ENCODE measurements at places on chromosomes 4 and X.

DNA sequence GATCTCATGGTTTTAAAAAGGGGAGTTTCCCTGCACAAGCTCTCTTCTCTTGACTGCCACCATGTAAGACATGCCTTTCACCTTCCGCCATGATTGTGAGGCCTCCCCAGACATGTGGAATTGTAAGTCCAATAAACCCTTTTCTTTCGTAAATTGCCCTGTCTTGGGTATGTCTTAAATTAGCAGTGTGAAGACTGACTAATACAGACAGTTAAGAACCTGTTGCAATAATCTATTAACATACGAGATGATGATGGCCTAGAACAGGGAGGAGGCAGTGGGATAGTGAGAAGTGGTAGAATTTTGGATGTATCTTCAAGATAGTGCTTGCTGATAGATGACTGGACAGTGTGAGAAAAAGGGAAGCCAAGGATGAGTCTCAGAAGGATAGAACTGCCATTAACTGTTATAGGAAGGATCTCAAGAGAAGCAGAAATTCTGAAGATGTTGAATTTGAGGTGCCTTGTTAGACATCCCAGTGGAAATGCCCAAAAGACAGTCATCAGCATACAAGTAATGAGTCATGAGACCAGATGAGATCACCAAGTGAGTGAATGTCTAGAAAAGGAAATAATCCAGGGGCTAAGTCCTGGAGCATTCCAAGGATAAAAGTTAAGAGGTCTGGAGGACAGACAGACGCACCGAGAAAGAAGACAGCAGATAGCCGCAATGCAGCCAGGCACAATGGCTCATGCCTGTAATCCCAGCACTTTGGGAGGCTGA is 38.8 kb upstream of the UGDH start:
- peak; percentile 94 for DNase-seq

- DNase-seq = peak; percentile 79
Observed at GRCh38 chrX:132217203-132218073, 1.8 kb downstream of the RAP2C start.

DNA sequence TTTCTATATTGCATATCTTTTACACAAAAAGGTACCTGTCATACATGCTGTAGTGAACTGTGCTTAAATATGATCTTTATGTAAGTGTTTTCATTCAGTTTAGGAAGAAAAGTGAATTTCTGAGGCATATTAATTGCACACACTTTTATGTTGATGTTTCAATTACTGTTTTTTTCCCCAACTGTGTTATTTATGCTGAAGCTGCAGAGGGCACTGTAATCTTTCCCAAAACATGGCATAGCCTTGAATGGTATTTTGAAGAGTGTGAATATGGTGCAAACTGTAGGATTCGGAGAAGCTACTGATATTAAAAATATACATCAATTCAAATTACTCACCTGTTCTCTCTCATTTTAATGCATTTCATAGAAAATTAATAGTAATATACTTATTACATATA is 6.0 kb upstream of the CENPE start:
- DNase-seq = peak; percentile 3

DNA sequence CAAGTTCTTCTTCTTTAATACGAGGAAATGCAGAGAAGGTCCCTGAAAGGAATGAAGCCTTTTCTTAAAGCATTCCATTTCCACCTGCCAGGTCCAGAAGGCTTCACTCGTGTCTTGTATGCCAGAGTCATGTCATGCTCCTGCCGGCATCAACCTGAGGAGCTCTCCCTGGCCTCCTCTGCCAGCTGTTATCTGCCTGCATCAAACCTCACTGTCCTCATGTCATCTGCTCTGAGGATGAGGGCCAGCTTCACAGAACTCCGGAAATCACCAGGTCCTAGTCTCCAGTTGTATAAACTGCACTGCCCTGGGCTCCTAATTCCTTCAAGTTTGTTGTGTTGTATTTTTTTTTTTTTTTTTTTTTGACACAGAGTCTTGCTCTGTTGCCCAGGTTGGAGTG is 20.0 kb upstream of the S100G start:
- DNase-seq = no peak

GRCh38 chr4:7752649-7753048 is 187.0 kb downstream of the AFAP1 start:
- no peak for DNase-seq

DNA sequence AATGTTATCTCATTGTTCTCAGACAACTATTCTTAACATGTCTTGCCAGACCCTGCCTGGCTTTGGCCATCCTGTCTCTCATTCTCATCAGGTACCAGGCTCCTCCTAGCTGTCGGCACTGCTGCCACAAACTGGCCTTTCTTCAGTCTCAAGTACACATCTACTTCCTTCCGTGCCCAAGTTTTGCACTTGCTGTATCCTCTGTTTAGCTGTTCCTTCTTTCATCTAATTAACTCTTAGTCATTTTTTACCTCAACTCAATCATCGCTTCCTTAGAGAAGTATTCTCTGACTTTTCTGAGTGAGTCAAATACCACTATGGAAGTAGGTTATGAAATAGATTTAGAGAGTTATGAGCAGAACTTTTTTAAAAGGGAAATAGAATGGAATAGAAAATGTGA is 19.7 kb downstream of the CXCL3 start:
- DNase-seq = no peak

- no peak for DNase-seq
Observed at GRCh38 chrX:155188786-155189185, 27.5 kb upstream of the VBP1 start.

DNA sequence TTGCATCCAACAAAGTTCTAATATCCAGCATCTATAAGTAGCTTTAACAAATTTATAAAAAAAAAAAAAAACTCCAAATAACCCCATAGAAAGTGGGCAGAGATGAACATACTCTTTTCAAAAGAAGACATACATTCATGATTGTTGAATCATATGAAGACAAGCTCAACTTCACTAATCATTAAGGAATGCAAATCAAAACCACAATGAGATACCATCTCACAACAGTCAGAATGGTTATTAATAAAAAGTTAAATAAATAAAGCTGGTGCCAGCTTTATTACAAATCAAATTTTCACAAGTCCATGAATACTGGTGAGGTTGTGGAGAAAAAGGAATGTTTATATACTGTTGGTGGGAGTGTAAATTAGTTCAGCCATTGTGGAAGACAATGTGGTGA is 592.0 kb downstream of the IQCM start:
- DNase-seq = peak; percentile 66

- DNase-seq = no peak
Observed at GRCh38 chrX:78957768-78958130, 12.6 kb downstream of the P2RY10 start.

- DNase-seq = no peak
Observed at GRCh38 chrX:67781132-67781531, 237.3 kb downstream of the AR start.

DNA sequence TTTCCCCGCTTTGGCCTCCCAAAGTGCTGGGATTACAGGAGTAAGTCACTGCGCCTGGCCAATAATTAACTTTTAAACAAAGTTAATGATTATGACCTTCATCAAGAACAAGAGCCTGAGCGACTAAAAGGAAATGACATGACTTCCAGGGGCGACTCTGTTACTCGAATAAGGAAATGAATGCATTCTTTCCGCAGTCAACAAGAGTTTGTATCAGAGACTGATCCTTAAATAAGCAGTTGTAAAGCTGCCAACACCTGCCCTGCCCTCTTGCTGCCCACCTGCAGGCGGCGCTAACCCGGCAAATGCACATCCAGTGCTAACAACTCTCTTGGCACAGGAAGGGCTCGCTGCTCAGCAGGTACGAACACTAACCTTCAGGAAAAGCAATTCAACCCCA is 27.3 kb downstream of the WDR1 start:
- no peak for DNase-seq

GRCh38 chr4:8329859-8330761 is 60.6 kb downstream of the HTRA3 start:
- DNase-seq = no peak

DNA sequence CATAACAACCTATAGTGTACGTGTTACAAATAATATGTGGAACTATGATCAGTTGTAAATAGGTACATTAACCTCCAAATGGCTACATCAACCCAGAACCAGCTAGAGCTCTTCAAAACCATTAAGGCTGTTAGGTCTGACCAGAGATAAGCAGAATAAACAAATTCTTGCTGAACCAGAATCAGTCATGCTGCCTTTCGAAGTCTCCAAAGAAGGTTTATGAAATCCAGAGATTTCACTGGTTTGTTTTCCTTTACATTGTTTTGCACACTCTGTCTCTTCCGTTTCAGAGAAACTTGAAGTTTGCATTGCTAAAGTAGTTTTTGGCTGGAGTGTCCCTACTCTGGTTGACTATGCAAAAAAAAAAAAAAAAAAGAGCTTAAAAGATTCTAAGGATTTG is 177.3 kb upstream of the SLIT2 start:
- DNase-seq = peak; percentile 16

DNA sequence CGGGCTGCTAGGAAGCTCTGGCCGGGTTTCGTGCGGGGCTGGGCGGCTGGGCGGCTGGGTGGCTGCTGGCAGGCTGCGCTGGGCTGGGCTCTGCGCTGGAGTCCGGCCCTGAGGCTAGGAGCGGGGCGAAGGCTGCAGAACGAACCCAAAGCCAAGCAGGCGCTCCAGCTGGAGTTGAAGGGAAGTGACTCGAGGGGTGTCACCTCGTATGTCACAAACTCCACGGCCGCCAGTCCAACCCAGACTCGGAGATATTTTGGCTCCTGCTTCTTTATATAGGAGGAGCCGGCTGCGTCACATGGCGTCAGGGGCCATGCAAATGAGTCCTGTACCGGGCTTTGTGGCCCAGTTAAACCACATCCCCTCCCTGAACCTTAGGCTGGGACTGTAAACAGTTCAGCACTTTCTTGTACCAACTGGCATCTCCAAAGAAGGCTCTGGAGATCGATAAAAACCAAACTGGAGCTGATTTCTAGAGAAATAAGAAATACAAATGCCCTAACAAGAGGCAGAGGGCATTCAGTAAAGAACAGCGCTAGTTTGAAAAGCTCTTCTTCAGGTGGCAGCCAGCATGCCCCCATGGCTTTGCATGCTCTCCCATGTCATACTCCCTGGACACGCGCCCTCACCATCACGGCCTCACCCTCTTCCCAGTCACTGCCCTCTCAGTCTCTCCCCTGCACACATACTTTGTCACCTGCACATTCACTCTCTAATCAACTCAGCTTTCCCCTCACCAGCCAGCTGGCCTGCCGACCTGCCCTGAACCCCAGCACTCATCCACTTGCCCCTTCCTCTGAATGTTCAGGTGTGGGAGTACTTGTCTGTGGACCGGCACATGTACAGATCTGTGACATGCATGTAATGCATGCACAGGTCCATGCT is 58.5 kb downstream of the TSC22D3 start:
- DNase-seq = peak; percentile 89

- no peak for DNase-seq
Observed at GRCh38 chr4:81607950-81608349, 136.2 kb upstream of the RASGEF1B start.

DNA sequence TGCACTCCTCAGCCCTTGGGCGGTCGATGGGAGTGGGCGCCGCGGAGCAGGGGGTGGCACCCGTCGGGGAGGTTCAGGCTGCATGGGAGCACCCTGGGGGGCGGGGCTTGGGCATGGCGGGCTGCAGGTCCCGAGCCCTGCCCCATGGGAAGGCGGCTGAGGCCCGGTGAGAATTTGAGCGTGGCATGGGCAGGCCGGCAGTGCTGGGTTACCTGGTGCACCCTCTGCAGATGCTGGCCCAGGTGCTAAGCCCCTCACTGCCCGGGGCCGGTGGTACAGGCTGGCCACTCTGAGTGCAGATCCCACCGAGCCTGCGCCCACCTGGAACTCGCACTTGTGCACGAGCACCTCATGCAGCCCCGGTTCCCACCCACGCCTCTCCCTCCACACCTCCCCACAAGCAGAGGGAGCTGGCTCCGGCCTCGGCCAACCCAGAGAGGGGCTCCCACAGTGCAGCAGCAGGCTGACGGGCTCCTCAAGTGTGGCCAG is 556.3 kb downstream of the GALNTL6 start:
- no peak for DNase-seq

DNA sequence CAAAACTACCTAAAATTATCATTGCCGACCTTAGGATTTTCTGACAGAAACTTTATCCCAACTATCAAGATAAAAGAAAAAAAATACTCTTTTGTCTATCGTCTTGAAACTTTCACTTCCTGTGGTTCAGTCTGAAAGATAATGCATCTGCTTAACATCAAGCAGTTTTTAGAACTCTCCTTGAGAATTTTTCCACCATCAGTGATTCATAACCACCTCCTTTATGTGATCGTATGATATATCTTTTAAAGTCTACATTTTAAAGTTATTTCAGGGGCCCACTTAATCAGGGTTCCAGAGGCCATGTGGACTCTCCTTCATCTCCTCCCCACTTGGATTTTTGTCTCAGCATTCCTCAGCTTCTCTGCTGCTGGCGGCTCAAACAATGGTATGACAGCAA is 272.8 kb upstream of the TENM3 start:
- DNase-seq = no peak

- DNase-seq = peak; percentile 25
Observed at GRCh38 chrX:72714478-72714916, 391 bp upstream of the PHKA1 start.

GRCh38 chr4:82508806-82509428 is 52.9 kb downstream of the TMEM150C start:
- no peak for DNase-seq

DNA sequence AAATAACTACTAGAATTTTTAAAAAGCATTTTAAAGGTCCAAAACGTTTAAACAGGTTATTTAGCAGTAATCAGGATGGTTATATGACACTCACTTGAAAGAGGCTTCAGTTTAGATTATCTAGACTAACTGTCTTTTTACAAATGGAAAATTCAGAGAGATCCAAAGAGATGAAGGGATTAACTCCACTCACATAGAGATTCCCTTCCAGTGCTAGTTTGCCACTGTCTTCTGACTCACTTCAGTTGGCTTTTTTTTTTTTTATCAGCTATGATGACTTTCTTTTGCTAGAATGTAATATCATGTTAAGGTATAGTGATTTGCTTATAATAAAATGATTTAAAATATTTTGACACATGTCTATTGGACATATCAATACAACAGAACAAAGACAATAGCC is 43.8 kb downstream of the GALNT7 start:
- DNase-seq = no peak

GRCh38 chr4:168654104-168654847 is 157.4 kb downstream of the PALLD start:
- peak; percentile 21 for DNase-seq

DNA sequence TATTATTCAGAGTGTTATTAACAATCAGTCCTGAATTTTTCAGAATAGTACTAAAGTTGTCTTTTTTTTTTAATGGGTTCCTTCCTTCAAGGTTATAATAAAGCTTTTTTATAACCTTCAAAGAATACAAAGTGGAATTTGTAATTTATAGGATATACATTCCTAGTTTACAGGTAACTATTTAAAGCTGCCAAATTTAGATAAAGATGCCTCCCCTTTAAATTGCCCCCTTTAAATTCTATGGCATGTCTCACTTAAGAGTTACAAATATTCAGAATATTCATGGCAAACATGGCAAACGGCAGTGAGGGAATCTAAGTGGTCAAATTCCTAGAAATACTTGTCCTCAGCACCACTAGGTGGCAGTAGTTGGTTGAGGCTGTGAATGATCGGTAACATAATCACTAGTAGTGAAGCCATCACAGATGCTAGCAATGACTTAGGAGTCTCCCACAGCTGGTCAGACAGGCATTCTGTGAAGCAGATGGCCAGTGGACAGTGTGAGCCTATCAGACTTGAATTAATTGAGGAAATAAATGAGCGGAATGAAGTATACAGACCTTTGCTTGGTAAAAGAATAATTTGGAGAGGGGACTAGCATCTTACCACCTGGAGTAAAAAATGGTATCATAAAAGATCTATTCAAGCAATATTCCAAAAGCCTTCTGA is 86.4 kb downstream of the CBR4 start:
- DNase-seq = peak; percentile 76

GRCh38 chrX:140040386-140040785 is 75.1 kb upstream of the CXorf66 start:
- peak; percentile 20 for DNase-seq

GRCh38 chr4:1199556-1200331 is 27.4 kb upstream of the SPON2 start:
- DNase-seq = no peak
